Type B pancreatic cell (in vitro differentiated cells): ENCODE measurements at places on chromosomes 13 and 19.

DNA sequence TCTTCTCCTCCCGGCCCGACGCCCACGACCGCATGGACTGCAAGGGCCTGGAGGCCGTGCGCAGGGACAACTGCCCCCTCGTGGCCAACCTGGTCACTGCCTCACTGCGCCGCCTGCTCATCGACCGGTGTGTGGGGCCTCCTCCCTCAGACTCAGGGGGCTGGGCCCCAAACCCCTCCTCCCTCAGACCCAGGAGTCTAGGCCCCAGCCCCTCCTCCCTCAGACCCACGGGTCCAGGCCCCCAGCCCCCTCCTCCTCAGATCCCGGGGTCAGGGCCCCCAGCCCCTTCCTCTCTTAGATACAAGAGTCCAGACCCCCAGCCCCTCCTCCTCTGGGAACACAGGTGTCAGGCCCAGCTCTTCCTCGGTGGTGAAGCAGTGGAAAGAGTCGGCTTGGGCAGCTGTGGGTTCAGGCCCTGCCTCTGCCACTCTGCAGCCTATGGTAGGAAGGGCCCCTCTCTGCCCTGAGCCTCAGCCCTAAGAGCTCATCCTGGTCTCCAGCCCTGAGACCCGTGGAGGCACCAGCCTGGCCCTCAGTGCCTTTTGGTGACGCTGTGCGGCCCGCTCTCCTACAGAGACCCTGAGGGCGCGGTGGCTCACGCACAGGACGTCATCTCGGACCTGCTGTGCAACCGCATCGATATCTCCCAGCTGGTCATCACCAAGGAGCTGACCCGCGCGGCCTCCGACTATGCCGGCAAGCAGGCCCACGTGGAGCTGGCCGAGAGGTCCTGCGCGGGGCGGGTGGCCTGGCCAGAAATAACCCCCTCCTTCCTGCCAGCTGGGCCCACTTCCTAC is 3.7 kb upstream of the SPIB start:
- DNase-seq: no peak

DNA sequence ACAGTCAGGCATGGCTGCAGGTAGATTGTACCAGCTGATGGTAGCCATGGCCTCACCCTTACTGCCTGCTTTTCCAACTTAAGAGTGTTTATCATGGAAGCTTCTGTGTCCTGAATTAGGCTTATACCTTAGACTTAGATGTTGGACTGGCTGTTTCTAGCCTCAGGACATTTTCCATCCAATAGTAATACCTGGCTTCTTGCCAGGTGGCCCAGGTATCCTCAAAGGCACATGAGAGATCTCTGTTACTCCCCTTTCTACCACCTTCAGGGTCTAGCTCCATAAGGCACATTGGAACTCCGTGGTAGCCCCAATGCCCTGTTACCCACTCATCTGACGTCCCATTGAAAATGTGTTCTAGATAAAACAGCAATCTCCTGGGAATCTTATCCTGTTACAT is 407.5 kb downstream of the SPRY2 start:
- DNase-seq: no peak

DNA sequence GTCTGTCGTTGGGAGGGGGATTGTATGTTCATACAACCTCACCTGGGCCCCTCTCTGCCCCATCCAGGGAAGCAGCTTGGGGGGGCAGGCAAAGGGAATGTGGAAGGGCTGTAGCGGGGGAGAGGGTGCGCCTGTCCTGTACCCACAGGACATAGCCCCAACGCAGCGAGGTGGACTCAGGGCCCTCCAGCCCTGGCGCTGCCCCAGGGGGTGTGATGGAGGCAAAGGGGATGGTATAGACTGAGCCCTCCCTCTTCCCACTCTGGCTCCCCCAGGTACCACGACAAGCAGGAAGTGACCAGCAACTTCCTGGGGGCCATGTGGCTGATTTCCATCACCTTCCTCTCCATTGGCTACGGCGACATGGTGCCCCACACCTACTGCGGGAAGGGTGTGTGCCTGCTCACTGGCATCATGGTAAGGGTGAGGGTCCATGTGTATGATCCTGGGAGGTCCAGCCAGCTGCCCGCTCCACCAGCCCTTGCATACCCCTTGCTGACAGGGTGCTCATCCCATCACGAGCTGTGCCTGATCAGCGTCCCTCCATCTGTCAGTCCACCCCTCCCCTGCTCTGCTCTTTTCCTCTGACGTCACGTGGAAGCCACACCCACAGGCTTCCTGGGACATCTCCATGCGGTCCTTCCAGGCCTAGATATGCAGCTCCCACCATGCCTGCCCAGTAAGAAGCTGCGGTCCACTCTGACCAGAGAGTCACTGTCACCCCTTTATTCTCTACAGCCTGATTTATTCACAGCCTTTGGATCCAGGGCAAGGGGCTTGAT is 18.3 kb downstream of the KCNN1 start:
- no peak for DNase-seq

DNA sequence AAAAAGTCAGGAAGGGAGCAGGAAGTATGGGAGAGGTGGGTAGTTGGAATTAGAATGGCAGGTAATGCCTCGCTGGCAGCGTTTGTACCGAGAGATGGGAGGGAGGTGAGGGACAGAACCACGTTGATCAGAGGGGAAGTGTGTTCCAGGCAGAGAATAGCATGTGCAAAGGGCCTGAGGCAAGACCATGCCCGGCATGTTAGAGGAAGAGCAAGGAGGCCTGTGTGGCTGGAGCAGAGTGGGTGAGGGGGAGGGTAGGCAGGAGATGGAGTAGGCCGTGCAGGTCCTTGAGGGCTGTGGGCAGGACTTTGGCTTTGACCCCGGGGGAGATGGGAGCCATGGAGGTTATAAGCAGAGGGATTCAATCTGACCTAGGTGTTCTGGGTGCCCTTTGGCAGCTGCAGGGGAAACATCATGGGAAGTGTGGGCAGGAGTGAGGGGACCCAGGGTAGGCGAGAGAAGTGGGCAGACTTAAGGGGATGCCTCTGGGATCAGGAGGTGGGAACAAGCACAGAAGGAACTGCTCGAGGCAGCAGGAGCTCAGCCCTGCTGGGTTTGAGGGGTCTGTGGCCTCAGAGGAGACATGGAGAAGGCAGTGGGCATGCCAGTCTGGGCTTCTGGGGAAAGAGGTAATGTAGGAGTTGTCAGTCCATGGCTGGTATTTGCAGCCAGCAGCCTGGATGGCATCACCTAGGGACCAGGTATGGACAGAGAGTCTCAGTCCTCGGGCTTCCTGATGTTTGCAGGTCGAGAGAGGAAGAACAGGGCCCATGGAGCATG is 48.8 kb downstream of the CD320 start:
- DNase-seq: no peak

DNA sequence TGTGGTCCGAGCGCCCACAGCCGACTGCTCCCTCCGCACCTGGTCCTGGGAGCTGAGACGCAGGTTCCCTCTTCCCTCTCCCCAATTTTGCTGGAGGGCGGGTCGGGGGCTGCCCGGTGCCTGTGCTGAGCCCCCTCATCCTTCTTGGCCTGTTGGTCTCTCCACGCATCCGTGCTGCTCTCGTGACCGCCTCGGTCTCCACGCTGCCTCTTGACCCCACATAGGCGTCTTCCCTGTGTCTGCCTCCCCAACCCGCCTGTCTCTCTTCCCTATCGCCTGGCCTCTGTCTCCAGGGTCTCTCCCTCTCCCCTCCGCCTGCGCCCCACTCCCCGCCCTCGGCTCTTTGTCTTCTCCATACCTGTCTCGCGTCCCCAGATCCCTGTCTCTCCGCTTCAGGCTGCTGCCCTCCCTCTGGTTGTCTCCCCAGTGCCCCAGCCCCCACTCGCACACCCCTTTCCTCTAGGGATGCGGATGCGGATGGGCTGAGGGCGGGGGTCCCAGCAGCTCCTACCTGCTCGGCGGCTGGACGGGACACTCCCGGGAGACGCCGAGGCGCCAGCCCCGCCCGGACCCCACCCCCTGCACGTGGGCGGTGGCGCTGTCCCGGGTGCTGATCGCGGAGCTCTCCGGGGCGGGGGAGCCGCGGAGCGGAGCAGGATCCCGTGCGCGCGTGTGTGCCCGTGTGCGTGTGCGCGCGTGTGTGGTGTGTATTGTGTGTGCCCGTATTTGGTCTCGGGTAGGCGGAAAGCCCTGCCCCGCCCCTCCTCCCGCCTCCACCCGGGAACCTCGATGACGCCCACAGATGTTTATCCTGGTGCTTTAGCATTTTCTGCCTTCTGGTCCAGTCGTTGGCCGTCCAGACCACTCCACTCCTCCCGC is at the start of gene SYT5:
TSS of gene SYT5 (minus strand) at position 684 of the 879 bp plus-strand sequence. CDS start 1,248 bp downstream, outside the sequence.
- no peak for DNase-seq
